ENCODE measurements at places on chromosomes 2 and 18.

- no peak for DNase-seq
These were observed 202.4 kb downstream of the FHOD3 start for GRCh38 chr18:36499938-36500337.

- DNase-seq, result no peak
These were observed 37.4 kb downstream of the MYO7B start for GRCh38 chr2:127572841-127573240.

GRCh38 chr2:200223205-200223784, 83.2 kb upstream of the SPATS2L start:
- no peak for DNase-seq

DNA sequence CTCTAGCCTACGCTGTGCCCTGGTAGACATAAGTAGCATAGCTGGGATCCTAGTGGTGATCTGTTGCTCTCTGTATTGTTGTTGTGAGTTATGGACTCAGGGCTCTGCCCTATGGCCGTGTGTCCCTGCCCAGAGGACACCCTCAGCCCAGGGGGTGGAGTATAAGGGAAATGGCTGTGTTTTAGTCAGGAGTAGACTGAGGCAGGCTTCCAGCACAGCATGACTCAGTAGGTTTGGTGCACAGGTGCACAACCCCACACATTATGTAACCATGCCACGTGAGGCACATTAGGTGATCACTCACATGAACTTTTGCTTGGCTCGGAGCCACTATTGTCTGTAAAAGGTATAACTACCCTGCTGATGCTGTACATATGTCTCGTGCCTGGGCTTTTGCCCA, 59.9 kb upstream of the PEX13 start:
- DNase-seq, result no peak

DNA sequence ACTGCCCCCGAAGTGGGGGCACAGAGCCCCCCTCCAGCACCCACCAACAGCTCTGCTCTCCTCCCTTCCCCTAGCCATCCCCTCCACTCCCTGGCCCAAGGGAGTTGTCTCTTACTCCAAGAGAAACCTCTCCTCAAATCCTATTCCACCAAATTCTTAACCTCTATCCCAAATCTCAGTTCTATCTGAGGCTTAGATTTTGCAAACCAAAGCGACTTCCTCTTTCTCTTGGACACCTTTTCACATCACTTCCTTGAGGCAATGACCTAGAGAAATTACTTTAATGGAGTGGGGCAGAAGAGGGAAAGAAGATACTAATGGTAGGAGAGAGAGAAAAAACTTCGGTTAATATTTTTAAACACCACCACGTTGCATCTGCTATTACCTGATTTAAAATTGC, 167.2 kb downstream of the SS18 start:
- DNase-seq, result no peak

Measured in D341Med (cell line).